ENCODE measurements at places on chromosomes 1 and 21.

DNA sequence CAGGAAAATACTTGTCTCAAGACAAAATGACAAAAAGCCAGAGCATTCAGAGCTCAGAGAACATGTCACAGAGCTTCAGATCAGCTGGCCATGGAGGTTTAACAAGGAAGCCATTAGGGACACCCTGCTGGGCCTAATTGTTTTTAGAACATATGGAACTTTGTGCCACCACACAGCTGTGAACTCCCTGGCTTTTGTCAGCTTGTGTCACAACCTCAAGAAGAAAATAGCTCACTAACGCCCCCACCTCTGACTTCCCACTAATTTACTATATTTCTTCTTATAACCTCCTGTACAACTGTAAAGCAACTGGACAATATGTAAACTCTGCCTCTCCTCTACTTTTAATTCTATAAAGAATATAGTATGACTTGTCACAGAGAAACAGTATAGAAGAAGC is 21.0 kb upstream of the TDRD10 start:
- DNase-seq: no peak

GRCh38 chr1:109618661-109619575 is 498 bp downstream of the GNAT2 start:
- no peak for DNase-seq

DNA sequence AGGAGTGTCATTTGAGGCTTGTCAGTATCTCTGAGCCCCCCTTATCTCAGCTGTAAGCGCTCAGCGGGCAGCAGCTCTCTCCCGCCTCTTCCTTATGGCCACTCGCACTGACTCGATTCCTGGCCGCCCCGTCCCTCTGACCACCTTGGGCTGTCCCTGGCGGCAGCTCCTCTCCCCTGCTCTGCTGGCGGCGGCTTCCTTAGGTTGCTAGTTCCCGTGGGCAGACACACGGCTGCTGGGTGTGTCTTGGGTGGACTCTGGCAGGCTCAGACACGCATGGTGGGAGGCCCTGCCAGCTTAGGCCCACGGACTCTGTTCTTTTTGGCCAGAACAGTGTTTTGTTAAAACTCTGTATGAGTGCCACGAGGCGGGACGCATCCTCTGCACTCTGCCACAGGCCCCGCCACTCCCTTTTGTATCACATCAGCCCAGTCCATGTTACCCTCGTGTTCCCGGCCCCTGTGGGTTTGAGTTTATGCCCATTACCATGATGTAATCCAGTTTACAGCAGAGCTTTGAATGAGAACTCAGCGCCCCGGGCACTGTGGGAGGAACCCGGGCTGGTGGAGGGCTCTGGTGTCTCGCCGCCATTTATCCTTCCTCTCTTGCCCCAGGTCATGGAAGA is 45.9 kb downstream of the COQ8A start:
- no peak for DNase-seq

- DNase-seq: peak; percentile 76
Observed at GRCh38 chr21:29091033-29091432, 17.6 kb upstream of the CCT8 start.

DNA sequence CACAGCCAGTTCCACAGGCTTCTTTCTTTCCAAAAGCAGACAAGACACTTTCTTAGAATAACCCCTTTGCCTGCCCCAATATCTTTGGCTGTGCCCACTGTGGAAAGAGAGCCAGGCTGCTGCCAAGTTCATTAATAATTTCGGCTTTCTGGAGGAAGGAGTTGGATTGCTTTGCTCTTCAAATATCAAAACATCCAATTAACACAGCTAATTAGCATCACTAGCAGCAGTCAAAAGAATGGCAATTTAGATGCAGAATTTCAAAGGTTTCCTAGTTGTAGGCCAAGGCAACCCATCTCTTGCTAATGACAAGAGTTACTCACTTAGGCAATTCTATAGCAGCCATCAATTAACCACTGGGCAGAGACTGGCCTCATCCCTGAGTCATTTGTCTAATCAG is 91.0 kb upstream of the SPATA6 start:
- DNase-seq: no peak

Measured in AG20443 (cell line).